ENCODE measurements at places on chromosomes 6 and 20.

GRCh38 chr6:14735956-14736486, 509.8 kb upstream of the JARID2 start:
- DNase-seq: no peak

DNA sequence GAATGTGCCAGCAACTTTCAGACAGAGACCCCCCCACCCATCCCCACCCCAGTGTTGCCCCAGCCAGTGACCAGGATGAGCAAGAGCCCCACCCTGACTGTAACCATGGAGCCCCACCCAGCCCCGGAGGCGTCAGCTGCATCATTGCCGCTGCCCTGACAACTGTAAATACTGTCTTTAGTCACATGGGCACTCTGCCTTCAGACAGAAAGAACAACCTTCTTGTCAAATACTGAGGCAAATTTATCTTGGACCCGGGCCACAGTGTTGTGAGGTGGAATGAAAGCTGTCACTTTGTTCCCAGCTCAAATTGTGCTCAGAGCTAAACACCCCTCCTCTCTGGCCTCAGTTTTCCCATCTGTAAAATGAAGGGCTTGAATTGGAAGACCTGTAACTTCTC, 23.7 kb downstream of the MOCS3 start:
- no peak for DNase-seq

GRCh38 chr6:135506270-135506997, 8.9 kb upstream of the AHI1 start:
- DNase-seq: peak; percentile 48

GRCh38 chr20:20102163-20102562, 49.8 kb downstream of the CFAP61 start:
- DNase-seq: no peak

DNA sequence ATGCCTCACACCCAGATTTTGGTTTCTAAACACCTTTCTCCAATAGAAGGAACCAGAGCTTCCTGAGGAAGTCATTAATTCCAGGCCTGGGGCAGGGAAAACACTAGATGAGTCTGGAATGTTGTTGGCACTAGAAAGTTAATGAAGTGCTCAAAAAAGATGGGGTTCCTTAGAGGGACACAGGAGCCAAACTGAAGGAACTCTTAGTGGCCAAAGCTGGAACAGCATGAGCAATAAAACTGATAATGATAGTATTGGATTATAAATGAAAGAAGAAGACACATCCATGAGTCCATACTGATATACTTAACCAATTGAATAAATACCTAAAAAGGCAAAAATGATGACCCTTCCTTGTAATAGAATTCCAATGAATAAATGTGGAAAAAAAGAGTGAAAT, 4.4 kb downstream of the IL20RA start:
- DNase-seq: no peak

GRCh38 chr6:35494161-35494563, 2.7 kb downstream of the TEAD3 start:
- no peak for DNase-seq

DNA sequence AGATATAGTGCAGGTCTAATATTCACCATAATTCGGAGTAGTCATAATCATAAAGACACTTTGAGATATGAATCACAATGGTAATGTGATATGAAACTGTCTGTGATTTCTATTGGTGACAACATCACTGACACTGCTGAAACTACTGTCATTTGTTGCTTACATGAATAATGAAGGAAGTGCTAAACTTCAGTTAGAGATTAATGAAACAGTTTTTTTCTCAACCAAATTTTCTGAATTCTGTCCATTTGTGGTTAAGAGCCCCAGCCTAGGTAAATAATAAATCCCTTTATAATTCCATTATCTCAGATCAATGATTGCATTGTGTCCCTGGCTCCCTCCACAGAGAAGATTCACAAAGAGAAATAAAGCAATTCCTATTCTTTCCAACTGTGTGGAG, 122.6 kb downstream of the HIVEP2 start:
- no peak for DNase-seq

GRCh38 chr20:48722002-48722731, 105.6 kb downstream of the PREX1 start:
- no peak for DNase-seq

DNA sequence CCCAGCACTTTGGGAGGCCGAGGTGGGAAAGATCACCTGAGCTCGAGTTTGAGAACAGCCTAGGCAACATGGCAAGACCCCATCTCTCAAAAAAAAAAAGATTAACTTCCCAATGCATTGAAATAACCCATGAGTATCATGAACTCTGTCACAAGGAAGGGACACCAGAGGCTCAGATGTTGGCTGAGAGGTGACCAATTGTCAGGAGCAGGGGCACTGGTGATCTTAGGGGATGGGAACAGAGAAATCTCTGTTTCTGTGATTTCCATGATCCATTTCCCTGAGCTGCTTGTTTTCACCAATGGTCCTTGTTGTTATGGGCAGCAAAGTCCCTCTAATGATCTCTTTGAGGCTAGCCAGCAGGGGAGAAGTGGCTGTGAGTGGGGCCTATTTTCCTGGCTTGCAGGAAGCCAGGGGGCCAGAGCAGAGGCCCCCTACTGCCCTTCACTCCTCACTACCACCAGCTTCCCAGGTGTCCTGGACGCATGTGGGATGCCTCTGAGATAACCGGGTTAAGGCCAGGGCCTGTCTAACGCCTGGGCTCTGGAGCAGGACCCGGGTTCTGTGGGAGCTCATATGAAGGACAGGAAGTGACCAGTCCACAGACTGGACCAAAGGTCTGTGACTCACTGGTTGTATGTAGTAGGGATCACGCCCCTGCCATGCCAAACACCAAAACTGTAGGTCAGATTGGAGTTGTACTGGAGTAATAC, 54.4 kb downstream of the PCNA start:
- DNase-seq: peak; percentile 62

GRCh38 chr20:59948828-59949720, 8.9 kb downstream of the FAM217B start:
- peak; percentile 41 for DNase-seq

DNA sequence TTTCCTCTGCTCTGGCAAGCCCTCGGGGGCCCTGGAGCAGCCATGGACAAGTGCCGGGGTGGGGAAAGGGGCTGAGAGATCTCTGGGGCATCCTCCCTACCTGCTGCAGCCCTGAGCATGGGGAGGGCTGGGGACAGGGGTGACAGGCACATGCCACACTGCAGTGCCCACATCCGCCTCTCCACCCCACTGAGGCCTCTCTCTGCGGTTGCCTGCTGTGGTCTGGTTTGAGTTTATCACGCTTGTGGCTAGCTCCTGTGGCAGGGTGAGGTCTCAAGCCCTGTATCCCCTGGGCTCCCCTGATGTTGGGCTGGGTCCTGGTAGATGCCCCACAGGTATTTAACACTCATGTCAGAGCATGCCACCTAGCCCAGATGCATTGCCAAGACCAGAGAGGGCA, 52.9 kb upstream of the MLN start:
- no peak for DNase-seq

DNA sequence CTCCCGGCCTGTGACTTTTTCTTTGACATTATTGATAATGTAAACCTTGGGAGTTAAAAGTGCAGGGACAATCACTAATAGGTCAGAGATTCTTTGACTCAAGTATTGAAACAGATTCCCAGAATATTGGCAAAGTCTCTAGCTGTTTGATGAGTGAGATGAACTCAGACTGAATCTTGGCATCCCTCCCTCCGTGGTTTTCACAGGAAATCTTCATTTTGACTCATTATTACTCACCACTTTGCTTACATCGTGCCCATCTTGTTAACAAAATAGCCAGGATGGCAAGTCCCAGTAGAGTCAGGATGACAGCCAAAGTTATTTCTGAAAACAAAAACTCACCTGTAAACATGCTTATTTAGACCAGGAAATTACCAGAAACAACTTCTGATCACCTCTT, 2.0 kb downstream of the TSBP1 start:
- peak; percentile 62 for DNase-seq

DNA sequence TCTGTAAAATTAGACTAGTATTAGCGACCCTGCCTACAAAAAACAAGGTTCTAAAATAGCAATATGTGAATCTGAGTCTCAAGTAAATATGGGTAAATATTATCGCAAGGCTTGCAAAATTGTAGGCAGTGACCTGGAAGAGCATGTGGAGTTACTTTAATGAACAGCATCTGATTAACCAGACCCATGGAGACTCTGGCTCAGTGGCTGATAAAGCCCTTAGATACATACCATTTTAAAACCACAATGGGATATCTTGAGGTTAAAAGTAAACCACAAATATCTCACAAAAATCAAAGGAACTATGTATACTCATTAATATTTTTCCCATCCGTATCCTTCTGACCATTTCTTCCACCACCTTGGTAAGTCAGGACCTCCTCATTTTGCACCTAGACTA, 187.0 kb downstream of the MTFR2 start:
- DNase-seq: no peak

DNA sequence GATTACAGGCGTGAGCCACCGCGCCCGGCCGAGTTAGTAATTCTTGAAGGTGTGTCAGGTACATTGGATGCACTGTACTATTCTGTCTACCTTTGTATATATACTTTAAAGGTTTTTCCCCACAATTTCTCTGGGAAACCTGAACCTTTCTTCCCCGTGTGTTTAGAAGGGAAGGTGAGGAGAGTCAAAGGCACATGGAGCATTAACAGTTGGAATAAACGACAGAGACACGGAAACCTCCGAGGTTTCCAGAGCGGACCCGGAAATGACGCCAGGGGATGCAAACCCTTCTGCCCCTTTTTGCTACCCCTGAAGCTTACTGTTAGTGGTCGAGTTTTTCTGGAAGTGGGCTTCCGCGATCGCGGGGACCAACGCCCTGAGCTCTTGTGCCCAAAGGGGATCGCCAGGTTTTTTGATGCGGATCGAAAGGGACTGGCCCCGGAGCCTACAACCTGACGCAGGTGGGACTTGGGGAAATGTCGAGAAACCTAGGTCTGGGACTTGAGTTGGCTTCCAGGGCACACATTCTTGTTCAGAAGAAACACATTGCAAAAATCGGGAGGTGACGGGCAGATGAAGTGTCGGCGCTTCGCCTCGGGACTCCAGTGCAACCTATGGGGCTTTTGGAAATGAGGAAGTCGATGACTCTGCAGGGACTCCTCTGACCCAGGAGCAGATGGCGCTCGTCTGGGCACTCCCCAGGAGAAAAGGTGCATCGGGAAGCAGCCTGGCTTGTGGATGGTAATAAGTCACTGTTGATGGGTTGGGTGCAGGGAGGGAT, 218.2 kb downstream of the OR2B2 start:
- DNase-seq: peak; percentile 48

DNA sequence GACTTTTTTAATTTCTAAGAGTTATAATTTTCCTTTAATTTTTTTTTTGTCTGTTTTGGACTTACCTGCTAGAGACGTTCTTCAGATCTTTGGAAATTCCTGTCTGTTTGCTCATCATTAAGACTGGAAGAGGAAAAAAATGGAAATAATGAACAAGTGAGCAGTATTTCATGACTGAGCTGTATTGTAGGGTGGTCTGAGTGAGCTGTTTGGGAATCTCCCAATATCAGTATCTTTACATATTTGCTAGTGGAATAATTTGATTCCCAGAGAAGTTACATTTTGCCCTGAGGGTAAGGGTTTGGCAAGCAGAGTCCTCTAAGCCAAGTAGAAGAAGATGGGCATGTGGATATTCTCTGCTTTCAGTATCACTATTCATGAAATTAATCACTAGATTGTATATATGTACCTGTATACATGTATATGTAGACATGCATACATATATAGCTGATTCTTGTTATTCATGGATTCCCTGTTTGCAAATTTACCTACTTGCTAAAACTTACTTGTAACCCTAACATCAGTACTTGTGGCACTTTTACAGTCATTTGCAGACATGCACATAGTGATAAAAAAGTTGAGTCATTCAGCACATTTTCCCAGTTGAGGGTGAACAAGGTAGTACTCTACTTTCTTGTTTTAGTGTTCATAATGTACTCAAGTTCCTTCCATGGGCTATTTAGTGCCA, 13.5 kb downstream of the ZC2HC1B start:
- no peak for DNase-seq

- DNase-seq: no peak
Observed at GRCh38 chr6:133841176-133841575, 47.7 kb upstream of the TCF21 start.

GRCh38 chr6:41492261-41492891, 53.8 kb upstream of the FOXP4 start:
- DNase-seq: no peak

DNA sequence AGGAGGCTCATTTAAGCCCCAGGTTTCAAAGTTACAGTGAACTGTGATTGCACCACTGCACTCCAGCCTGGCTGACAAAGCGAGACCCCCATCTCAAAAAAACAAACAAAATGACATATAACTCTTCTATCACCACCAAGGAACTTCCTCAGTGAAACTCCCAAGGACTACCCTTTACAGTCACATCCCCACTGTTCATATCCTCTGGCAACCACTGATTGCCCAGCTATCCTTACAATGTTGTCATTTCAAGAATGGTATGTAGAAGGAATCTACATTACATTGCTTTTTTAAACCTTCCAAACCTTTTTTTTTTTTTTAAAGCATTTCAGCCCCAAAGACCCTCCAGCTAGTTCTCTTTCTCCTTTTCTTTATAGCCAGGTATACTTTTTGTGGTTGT, 123.1 kb upstream of the CARMIL1 start:
- DNase-seq: no peak

DNA sequence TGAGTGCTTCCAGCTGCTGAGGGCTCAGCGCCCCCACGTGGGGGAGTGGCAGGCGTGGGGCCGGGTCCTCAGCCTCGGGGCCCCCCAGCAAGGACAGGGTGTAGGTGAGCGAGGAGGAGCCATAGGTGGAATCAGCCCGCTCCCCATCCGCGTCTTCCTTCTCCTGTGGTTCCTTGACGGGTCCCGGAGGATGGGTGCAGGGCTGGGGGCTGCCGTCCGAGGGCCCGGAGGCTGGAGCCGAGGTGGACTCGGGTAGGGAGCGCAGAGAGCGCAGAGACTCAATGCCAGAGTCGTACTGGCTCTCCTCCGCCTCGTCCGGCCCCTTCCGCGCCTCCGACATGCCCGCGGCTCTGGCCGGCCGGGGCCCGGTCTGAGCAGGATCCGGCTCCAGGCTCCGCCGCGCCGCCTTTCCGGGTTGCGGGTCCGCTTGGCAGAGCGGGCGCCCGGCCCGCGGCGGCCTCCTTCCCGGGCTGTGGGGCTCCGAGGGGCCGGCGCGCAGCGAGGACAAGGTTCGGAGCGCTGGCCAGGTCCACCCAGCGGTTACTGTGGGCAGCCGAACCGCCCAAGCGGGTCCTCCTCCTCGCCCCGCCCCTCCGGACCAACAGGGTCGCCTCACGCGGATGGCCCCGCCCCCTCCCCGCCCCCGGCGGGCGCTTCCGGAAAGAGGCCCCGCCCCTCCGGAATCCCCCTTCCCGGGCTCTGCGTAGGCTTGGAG, at the start of gene NFKBIE:
Gene NFKBIE, minus strand, starts transcription at position 545 of the 715 bp plus-strand sequence. Its CDS starts 205 bp downstream, at position 340.
- peak; percentile 88 for DNase-seq

GRCh38 chr6:169622618-169623017, 79.2 kb downstream of the WDR27 start:
- no peak for DNase-seq

Data from ACHN (cell line).